ENCODE measurements at places on chromosomes 12 and 14. TPM values are rescaled to one million over a fixed set of nuclear protein-coding genes. Genes with fewer than 3 reads are reported as not detected.

HPD gene
- total RNA-seq, result not detected

- DNase-seq, result peak; percentile 88
These were observed 22.3 kb downstream of the GALNT6 start for GRCh38 chr12:51368640-51369517.

- no peak for DNase-seq
These were observed 107.6 kb downstream of the PLEKHG7 start for GRCh38 chr12:92810370-92810769.

- DNase-seq, result no peak
These were observed 84.6 kb upstream of the PTPRB start for GRCh38 chr12:70721656-70722357.

- DNase-seq, result no peak
These were observed 55.8 kb upstream of the CHGA start for GRCh38 chr14:92866901-92867865.

DNA sequence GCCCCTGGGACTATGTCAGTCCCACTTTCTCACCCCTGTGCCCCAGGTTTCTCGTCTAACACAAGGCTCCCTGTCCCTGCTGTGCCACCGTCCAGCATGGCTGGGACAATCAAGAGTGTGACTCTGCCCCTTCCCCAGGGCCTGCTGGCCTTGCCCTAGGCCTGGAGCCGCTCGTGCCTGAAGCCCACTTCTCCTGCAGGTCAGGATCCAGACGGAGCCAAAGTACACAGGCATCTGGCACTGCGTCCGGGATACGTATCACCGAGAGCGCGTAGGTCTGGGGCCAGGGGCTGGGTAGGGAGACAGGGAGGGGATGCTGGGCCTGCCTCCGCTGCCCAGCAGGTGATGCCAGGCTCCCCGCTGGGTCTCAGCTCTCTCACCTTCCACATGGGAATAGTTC, 2.8 kb downstream of the SLC25A47 start:
- DNase-seq, result no peak

DNA sequence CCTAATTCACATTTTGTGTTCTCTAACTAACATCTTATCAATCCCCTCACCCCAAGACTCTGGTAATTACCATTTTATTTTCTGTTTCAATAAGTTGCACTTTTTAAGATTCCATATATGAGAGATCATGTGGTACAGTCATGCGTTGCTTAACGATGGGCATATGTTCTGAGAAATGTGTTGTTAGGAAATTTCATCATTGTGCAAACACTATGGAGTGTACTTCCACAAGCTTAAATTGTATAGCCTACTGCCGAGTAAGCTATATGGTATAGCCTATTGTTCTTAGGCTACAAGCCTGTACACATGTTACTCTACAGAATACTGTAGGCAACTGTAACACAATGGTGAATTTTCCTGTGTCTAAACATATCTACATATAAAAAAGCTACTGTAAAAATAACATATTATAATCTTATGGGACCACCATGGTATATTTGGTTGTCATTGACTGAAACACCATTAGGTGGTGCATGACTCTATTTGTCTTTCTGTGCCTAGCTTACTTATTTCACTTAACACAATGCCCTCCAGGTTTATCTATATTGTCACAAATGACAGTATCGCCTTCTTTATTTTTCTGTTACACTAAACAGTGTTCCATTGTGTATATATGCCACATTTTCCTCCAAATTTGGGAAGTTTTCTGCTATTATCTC, 473.4 kb upstream of the LMO3 start:
- DNase-seq, result no peak
